ENCODE measurements at places on chromosomes 4 and X.
A peak's percentile ranks its signal among the peaks of the same experiment; 100 is the strongest.

GRCh38 chrX:63686878-63687714, 97.9 kb downstream of the ARHGEF9 start:
- DNase-seq, result no peak

GRCh38 chrX:86348669-86349068, 200.4 kb downstream of the DACH2 start:
- DNase-seq, result no peak

GRCh38 chr4:138698641-138699040, 316.9 kb upstream of the NOCT start:
- DNase-seq, result no peak

- no peak for DNase-seq
Measured at GRCh38 chr4:42555828-42556227, 101.1 kb downstream of the ATP8A1 start.

- DNase-seq, result no peak
Measured at GRCh38 chr4:118410138-118410537, 57.3 kb upstream of the PRSS12 start.

- DNase-seq, result no peak
Measured at GRCh38 chr4:39635023-39635422, 3.6 kb downstream of the SMIM14 start.

DNA sequence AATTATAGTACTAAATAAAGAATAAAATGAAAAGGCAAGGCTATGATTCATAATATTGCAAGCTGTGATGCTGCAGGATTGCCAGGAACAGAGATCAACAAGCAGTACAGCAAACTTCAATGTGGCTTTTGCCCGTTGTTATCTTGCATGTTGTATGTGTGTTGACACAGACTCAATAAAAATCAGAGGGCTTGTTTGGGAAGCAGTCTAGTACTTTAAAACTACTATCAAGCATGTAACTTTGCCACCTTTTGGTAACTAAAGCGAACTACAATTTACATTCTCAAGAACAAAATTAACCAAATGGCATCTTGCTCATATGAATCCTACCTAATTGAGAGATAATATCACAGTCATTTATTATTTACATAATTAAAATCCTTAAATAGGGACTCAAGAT, 79.8 kb upstream of the GPM6A start:
- peak; percentile 20 for DNase-seq

- DNase-seq, result no peak
Measured at GRCh38 chr4:147477439-147477838, 3.5 kb upstream of the EDNRA start.

GRCh38 chr4:82758701-82759685, 39.6 kb downstream of the SCD5 start:
- DNase-seq, result peak; percentile 62

DNA sequence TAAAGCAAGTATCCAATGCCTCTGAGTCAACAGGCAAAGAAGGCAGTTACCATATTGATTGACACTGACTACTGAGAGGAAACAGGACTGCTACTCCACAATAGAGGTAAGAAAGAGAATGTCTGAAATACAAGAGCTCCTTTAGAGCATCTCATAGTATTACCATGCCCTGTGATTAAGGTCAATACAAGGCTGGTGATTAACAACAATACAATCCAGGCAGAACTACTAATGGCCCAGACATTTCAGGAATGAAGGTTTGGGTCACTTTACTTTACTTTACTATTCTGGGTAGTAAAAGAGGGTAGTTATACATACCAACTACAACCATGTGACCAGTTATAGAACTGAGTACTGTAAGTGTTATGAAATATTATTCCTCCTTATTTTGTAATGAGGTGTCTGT, 44.5 kb downstream of the BRWD3 start:
- DNase-seq, result no peak

DNA sequence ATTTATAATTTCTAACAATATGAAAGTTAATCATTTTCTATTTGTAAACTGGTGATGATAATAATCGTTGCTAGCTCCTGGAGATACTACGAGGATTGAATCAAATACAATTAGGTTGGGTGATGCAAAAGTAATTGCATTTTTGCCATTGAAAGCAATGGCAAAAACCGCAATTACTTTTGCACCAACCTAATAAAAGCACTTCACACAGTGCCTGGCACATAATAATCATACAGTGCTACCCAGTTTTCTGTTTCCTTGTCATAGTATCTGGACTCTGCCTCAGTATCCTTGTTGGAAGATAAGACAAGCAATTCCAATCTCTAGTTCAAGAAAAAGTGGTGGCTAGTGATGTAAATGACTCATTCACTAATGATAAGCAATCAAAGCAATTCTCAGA, 176.8 kb upstream of the TRPC5 start:
- no peak for DNase-seq

GRCh38 chrX:40171513-40172400, 74.0 kb upstream of the BCOR start:
- DNase-seq, result peak; percentile 79

GRCh38 chrX:153665726-153666306, 7.8 kb downstream of the PNCK start:
- DNase-seq, result peak; percentile 40

DNA sequence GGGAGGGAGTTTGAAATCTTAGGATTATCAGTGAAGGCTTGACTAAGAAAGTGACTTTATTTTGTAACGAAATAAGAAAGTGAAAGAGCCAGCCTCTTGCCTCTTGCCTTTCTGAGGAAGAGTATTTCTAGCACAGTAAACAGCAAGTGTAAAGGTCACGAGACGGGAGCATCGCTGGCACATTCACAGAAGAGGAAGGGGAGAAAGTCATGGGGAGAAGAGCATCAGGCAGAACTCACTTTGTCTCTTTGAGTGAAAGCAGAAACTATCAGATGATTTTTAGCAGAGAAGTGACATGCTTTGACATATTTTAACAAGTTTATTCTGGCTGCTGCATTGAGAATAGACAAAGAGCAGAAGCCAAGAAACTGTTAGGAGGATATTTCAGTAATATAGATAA, 313.8 kb downstream of the CAMK2D start:
- no peak for DNase-seq

- no peak for DNase-seq
Measured at GRCh38 chr4:141314627-141315026, 93.9 kb downstream of the ZNF330 start.

DNA sequence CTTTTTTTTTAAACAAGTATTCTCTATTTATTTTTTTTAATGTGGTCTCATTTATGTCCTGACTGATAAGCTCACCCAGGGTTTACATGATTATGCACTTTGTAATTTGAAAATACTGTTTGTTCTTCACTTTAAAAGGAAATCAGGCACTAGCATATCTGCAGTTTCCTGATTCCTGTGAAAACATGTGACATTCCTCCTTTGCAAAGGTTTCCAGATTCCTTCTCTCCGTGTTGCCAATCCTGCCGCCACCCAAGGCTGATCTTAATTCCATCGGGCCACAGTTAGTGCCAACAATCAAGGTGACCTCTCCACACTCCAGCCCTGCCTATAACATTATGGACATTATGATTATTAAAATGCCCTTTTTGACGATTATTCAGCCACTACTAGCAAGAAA, 225.4 kb downstream of the PCDH7 start:
- no peak for DNase-seq

- DNase-seq, result no peak
Measured at GRCh38 chr4:122300776-122301175, 78.0 kb upstream of the ADAD1 start.

DNA sequence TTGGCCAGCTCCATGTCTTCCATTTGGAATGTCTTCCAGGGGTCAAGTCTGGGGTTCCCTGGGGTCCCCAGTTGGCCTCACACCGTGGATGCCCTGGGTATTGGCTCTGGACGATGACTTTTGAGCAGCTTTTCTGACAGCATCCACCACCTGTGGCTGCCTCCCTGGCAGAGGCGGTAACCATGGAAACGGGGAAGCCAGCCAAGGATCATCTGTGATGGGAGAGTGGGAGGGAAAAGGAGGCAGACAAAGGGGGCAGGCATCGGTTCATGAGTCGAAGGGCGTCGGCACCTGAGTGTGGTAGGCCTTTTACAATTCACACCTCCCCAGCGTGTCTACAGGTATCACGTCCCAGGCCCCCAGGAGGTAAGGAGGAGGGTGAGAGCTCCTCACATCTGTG, 152.2 kb downstream of the ASMT start:
- DNase-seq, result peak; percentile 23

DNA sequence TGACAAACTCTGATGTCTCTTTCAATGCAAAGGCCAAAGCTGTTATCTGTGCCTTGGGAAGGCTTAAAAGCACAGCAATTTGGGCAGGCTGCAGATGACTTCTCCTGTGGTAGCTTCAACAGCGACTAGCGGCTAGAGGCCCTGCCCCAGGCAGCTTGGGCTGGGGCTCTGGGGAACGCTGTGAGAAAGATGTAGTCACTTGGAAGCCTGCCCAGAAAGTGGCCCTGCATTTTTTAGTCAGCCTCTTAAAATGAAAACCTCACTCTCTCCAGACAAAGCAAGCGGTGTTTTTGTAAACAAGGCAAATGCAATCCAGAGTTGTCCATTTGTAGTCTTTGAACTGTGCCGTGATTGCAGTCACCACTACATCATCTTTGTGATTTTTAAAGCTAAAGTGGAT, 27.5 kb downstream of the PCYT1B start:
- no peak for DNase-seq

DNA sequence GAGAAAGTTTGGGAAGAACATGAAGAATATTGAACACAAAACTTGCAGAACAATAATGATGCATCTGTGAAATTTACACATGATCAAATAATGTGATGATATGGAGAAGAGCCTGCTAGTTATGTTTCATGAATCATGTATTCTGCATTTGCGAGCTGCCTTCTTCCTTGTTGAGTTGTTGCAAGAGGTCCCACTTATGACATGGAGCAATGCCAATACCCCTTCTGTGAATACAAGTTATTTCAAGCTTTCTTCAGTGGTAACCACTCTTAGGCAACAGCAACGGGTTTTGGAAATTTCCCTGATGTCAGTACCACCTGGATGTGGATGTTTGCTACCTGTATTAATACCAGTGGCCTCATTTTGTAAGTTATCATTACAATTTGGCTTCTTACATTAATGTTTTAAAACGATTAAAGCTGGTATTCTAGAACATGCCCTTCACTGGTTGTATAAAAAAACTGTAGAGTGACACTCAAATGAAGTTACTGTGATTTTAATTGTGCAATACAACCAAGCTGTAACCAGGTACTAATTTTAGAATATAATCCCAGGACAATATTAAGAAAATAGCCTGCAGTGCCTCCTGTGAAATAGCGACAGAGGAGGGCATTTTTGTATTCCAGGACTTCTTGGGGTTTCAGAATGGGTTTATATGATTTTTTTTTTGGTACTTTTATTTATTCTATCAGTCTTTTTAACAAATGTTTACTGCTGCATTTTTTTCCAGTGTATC, 25.3 kb downstream of the IQCM start:
- DNase-seq, result no peak

- no peak for DNase-seq
Measured at GRCh38 chr4:7199771-7200441, 7.6 kb downstream of the SORCS2 start.

DNA sequence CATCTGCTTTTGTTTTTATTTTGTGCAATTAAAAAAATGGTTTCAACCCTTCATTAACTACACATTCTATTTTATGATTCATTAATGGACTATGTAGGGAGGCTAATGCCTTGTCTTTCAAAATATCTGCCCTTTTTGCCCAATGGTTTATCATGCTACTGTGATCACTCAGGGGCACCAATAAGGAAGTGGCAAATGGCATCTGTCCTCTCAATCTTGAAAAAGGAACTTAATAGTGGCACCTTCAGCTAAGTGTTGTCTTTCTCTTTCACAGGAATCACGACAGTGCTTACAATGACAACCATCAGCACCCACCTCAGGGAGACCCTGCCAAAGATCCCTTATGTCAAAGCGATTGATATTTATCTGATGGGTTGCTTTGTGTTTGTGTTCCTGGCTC, 57.1 kb downstream of the COMMD8 start:
- no peak for DNase-seq

DNA sequence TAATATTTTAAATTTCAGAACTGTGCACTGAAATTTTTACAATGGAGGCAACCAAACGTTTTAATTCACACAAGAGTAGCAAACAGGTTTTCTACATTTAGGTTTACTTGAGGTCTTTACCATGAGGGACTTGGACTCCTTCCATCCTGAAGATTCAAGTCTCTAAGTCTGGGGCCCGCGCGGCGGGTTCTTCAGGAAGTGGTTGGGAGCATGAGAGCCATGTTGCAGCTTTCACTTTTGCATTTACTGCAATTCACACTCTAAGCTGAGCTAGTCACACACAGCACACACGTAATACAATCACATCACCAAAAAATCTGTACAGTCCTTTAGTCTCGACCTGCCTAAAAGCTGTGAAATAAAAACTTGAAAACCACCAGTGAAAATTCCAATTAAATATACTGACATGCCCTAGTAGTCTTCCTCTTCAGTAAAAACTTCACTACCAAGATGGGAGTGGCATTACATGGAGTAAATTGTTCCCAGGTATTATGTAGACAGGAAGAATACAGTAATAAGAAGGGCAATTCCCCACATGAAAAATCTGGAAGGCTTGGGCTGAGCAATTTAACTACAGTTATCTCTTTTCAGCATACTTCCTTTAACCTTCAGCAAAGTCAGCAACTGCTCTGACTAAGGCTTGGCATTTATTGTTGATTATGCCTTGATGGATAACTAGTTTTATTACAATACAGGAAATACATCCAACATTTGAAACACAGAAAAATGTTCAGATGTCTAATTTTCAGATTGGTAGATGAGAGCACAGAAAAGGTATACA, 571.1 kb upstream of the DIPK2B start:
- no peak for DNase-seq

DNA sequence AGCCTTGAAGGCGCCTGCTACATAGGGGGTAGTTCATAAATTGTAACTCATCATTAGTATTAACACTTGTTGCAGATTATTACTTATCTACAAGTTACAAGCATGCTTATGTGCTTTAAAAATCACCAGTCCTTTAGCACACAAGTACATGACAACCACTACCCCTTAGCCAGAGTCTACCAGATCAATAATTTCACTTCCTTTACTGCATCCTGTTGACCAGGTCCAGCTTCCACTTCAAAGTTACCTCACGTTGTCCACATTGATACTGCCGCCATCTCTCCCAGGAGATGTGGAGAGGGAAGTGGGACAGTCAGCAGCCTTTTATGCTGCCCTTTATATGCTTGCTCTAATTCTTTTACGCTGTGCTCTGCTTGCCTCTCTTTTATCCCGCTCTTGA, 231.3 kb upstream of the CXXC4 start:
- no peak for DNase-seq

DNA sequence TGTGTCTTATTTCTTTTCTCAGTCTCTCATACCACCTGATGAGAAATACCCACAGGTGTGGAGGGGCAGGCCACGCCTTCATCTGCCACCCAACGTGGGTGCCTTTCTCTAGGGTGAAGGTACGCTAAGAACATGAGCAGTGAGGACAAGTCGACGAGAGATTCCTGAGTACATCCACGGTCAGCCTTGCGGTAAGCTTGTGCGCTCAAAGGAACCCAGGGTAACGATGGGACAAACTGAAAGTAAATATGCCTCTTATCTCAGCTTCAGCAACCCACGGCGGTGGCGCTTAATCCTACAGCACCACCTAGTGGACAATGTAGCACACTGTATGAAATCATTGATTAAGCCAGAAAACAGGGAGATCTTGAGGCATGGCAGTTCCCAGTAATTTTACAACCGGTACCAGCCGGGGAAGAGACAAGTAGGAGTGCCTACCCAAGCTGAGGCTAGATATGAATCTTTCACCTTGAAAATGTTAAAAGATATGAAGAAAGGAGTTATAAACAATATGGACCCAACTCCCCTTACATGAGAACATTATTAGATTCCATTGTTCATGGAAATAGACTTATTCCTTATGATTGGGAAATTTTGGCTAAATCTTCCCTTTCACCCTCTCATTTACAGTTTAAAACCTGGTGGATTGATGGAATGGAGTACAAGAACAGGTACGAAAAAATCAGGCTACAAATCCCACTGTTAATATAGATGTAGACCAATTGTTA, 63.0 kb downstream of the ZNF732 start:
- no peak for DNase-seq

- no peak for DNase-seq
Measured at GRCh38 chrX:1932231-1932630, 317.4 kb downstream of the ASMT start.
